CD8-positive, alpha-beta memory T cell (primary cell): ENCODE measurements at places on chromosomes 7 and 10. TPM values are rescaled to one million over a fixed set of nuclear protein-coding genes. Genes with fewer than 3 reads are reported as not detected.

Gene HMX2
- polyA plus RNA-seq: not detected

Gene GPRIN2
- not detected for polyA plus RNA-seq

Gene DGKI
- polyA plus RNA-seq: not detected

Gene NKX1-2
- not detected for polyA plus RNA-seq

Gene RNF148
- polyA plus RNA-seq: not detected

Gene MLXIPL
- not detected for polyA plus RNA-seq

Gene DOCK4
- polyA plus RNA-seq: not detected

Gene ACSL5
- 85.5 TPM for polyA plus RNA-seq

Gene TUBAL3
- not detected for polyA plus RNA-seq

Gene CCL24
- not detected for polyA plus RNA-seq

Gene GAD2
- not detected for polyA plus RNA-seq

Gene LIPN
- polyA plus RNA-seq: not detected

Gene LRRC18
- not detected for polyA plus RNA-seq

Gene PI4K2A
- polyA plus RNA-seq: 11.4 TPM

Gene ANKRD22
- polyA plus RNA-seq: 0.63 TPM

Gene LRRN3
- 18.8 TPM for polyA plus RNA-seq

Gene NRF1
- 23.3 TPM for polyA plus RNA-seq

Gene NPY4R2
- polyA plus RNA-seq: not detected

Gene CRYGN
- polyA plus RNA-seq: 0.41 TPM

Gene UCMA
- not detected for polyA plus RNA-seq

Gene TACC2
- not detected for polyA plus RNA-seq

Gene GBX1
- polyA plus RNA-seq: not detected

Gene DKK1
- not detected for polyA plus RNA-seq

Gene HTR5A
- polyA plus RNA-seq: not detected

Gene CLDN15
- polyA plus RNA-seq: 1.2 TPM

Gene C10orf90
- polyA plus RNA-seq: not detected

Gene GIMAP8
- 30.1 TPM for polyA plus RNA-seq

Gene GNAI1
- 3.8 TPM for polyA plus RNA-seq

Gene DLX6
- not detected for polyA plus RNA-seq

Gene HMX3
- polyA plus RNA-seq: not detected

Gene PON1
- not detected for polyA plus RNA-seq

Gene PRSS1
- not detected for polyA plus RNA-seq

Gene CALML5
- polyA plus RNA-seq: not detected

Gene MYO1G
- 182 TPM for polyA plus RNA-seq

Gene A1CF
- not detected for polyA plus RNA-seq

Gene SPDYE2B
- 0.28 TPM for polyA plus RNA-seq

Gene CLIP2
- polyA plus RNA-seq: 0.94 TPM

Gene RET
- polyA plus RNA-seq: 0.06 TPM

Gene PTPN20
- 1.3 TPM for polyA plus RNA-seq
